Bronchus fibroblast of lung (primary cell): ENCODE measurements at places on chromosomes 12 and 14. TPM values are rescaled to one million over a fixed set of nuclear protein-coding genes. Genes with fewer than 3 reads are reported as not detected.

Gene RPGRIP1
- total RNA-seq = not detected in 2 replicates

Gene GPRC5A
- total RNA-seq = 6.1 and 7.4 TPM in 2 replicates

Gene PRKD1
- total RNA-seq = 6.4 and 7.1 TPM in 2 replicates

Gene LTBR
- 153 and 165 TPM in 2 replicates for total RNA-seq

Gene CPNE6
- not detected in 2 replicates for total RNA-seq

Gene GPRC5D
- total RNA-seq = not detected in 2 replicates

Gene ESPL1
- total RNA-seq = 12.4 and 13.2 TPM in 2 replicates

Gene KRT72
- not detected in 2 replicates for total RNA-seq

Gene BMAL2
- 19.0 and 24.5 TPM in 2 replicates for total RNA-seq

Gene SFSWAP
- total RNA-seq = 19.8 and 22.2 TPM in 2 replicates

Gene SUOX
- 12.4 and 14.6 TPM in 2 replicates for total RNA-seq

Gene RERG
- 0.15 and 0.17 TPM in 2 replicates for total RNA-seq
